ENCODE measurements at places on chromosomes 2 and 18. TPM values are rescaled to one million over a fixed set of nuclear protein-coding genes. Genes with fewer than 3 reads are reported as not detected.

DNA sequence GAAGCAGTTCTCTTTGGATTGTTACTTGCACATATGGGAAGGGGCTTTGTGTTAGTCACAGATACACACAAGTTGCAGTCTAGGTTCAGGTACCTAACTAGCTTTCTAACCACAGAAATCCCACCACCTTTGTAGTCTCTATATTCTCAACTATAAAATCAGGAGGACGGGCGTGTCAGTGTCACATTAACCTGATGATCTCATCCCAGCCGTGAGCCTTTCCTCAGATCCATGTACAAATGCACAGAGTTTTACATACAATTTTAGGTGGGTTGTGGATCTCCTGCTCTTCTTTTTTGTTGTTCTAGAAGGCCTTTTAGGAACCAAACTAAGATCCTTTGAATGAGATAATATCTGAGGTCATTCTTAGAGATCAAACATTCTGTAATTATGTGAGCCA lies 94.0 kb downstream of the ZNF532 start:
- no peak for DNase-seq

DNA sequence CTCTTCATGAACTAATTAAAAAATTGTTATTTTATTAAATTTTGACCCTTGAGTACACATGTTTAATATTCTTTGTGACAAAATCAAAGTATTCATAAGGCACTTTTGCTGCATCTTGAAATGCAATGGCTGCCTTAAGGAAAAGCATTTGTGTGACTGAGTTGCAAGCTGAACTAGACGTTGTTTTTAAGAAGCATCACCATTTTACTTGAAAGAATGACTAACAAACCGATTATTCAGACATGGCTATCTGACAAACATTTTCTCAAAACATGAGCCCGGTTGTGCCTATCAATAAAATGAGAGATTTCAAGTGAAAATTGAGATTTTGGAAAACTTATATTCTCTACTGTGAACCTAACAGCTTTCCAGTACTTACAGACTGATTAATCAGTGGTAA lies 2.8 kb downstream of the GCFC2 start:
- DNase-seq, result no peak

- DNase-seq, result no peak
Observed at GRCh38 chr2:241933179-241933911, 63.8 kb downstream of the RTP5 start.

Gene PARD3B
- 15.6 TPM for total RNA-seq

Gene CYTIP
- 3.8 TPM for total RNA-seq

Gene CHAC2
- total RNA-seq, result 2.6 TPM

Gene IL1R1
- total RNA-seq, result 43.2 TPM

Gene POTEC
- not detected for total RNA-seq

Gene SLC23A3
- 0.95 TPM for total RNA-seq

Gene KCNG2
- 0.15 TPM for total RNA-seq

Gene IL1A
- total RNA-seq, result not detected
